ENCODE measurements at places on chromosomes 12 and 14. TPM values are rescaled to one million over a fixed set of nuclear protein-coding genes. Genes with fewer than 3 reads are reported as not detected.

DNA sequence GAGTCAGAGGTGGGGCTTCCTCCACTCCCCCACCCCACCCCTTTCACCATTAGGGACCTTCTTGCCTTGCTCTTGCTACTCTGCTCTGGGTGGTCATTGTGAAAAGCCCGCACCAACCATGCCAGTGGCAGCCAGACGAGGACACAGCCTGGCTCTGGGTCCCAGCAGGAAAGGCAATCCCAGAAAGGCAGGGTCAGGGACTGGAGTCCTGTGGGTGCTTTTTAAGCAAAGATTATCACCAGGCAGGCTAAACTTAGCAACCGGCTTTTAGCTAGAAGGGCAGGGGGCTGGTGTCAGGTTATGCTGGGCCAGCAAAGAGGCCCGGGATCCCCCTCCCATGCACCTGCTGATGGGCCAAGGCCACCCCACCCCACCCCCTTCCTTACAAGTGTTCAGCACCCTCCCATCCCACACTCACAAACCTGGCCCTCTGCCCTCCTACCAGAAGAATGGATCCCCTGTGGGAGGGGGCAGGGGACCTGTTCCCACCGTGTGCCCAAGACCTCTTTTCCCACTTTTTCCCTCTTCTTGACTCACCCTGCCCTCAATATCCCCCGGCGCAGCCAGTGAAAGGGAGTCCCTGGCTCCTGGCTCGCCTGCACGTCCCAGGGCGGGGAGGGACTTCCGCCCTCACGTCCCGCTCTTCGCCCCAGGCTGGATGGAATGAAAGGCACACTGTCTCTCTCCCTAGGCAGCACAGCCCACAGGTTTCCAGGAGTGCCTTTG lies 1.2 kb upstream of the GAPDH start:
- DNase-seq = peak; percentile 54

DNA sequence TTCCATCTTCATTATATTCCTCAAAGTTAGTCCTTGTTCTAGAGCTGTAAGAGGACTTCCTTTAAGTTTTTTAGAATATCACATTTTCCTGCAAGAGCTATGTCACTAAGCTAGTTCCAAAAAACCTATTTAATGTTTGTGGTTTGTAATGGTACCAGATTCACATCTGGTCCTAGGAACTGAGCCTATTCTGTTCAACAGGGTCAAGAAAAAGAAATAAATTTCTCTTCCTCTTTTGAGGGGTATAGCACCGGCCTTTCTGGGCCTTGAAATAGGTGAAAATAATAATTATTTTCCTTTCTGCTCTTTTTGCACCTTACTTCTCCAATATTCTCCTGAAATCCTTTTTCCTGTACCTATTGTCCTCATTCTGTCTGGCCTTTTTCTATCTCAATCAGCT lies 3.6 kb upstream of the STXBP6 start:
- no peak for DNase-seq

DNA sequence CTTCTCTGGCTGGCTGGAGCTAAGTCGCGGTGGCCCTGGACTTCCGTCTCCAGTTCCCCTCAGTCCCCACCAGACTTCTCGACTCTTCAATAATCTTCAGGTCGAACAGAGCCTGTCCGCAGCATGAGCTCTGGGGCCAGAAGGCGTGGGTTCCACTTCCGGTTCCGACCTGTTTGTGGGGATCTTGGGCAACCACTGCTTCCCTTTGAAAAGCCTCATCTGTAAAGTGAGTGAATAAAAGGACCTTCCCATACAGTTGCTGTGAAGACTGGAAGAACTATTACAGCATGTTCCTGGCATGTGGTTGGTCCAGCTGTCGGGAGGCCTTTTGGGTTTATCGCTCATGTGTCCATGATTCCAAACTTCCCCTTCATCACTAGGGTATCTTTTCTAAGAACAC lies 19.4 kb downstream of the ADGRD1 start:
- no peak for DNase-seq

GRCh38 chr12:107079172-107080011 lies 14.0 kb downstream of the CRY1 start:
- peak; percentile 57 for DNase-seq

- peak; percentile 21 for DNase-seq
These were observed 137.0 kb downstream of the SLC25A21 start for GRCh38 chr14:37035401-37035800.

DNA sequence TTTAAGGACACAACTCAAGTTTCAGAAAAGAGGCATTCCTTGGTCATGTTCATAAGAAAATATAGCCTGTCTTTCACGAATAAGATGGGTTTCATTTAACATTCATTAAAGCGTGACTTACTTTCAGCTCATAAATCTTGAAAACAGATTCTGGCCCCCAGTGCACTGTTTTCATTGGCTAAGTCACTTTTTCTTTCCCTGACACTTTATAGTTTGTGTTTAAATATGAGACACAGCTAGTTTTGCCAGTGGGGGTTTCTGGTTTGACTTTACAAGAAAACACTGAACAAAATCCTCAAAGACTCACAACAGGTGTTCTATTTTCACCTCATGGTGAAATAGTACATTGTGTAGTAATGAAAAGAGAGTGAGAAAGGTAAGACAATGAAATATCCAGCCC lies 65.9 kb downstream of the PHLDA1 start:
- no peak for DNase-seq

DNA sequence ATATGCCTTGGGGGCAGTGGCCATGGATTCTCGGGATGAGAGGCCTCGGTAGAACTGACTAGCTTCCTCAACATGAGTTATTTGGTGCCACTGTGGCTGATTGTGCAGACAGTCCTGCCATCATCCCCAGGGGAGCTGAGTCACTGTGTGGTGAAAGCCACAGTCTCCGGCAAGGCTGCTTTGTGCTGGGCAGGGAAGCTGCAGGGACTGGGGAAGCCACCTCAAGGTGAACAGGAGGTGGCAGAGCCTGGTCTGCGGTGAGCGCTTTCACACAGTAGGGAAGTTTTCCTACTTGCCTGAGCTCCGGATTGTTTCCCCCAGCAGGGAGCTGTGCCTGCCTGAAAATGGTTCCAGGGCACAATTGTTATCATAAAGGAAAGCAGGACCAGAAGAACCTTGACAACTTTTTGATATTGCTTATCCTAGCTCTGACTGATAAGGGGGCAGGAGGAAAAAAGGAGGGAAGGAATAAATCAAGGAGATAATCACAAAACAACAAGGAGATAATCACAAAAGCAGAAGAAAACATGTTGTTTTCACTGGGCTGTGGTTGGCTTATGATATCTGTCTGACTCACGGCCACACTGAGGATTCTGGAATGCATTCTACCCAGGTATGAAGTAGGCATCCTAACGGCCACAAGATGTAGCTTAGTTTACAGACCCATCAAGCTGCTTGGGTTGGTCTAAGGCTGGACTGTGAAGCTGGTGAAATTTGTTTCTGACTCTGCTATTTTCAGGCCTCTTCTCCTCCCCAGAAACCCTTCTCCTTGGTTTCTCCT lies 32.2 kb upstream of the GNG2 start:
- no peak for DNase-seq

- DNase-seq = no peak
These were observed 4.5 kb upstream of the HDAC7 start for GRCh38 chr12:47824198-47824597.

DNA sequence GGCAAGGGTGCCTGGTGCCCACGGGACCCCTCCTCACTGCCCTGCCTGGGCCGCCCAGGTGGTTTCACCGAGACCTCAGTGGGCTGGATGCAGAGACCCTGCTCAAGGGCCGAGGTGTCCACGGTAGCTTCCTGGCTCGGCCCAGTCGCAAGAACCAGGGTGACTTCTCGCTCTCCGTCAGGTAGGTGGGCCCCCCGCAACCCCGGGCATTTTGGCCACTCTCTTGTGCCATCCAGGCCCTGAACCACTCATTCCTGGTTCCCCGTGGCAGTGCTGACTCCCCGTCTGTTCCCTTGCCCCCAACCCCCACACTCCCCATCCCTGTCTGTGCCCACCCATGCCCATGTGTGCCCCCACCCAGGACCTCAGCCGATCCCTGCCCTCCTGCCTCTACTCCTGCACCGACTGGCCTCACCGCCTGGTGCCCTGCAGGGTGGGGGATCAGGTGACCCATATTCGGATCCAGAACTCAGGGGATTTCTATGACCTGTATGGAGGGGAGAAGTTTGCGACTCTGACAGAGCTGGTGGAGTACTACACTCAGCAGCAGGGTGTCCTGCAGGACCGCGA lies 480 bp downstream of the PTPN6 start:
- no peak for DNase-seq

DNA sequence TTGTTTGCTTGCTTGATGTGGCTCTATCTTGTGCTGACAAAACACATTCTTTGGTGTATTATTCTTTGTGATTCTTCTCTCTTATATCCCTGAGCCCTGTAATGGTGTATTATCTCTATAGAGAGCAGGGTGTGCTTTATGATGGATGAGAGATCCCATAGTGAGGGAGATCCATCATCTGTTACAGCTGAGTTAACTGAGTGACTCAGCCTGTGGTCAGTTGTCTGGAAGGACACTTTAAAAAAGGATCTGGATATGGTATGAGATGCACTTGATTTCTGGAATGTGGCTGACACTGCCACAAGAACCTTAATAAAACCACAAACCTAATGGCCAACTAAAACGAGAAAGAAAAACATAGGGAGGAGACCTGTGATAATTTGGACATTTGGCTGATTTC lies 461.4 kb upstream of the SYT1 start:
- DNase-seq = no peak

DNA sequence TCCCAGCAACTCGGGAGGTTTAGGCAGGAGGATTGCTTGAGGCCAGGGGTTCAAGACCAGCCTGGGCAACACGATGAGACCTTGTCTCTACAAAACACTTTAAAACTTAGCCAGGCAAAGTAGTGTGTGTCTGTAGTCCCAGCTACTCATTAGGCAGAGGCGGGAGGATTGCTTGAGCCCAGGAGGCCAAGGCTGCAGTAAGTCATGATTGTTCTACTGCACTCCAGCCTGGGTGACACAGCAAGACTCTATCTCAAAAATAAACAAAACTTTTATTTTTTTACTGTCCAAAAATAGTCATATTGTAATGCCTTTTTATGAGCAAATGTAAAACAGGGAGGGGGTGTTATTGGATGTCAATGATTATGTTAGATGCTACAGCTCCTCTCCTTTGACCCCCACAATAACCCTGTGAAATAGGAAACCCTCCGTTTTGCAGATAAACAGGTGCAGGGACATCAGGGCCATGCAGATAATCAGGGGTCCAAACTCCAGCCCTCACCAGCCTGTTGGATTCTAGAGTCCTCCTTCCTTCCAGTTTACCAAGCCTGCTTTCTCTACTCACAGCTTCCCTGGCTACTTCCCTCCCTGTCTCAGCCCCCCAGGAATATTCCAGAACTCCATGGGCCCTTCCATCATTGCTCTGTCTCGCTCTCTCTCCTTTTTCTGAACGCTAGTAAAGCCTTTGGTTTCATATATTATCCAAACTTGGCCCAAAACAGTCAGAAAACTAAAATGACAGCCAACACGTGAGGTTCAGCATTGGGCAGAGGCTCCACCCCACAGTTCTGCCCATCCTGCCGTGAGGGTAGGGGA lies 5.9 kb upstream of the FBLN5 start:
- no peak for DNase-seq

DNA sequence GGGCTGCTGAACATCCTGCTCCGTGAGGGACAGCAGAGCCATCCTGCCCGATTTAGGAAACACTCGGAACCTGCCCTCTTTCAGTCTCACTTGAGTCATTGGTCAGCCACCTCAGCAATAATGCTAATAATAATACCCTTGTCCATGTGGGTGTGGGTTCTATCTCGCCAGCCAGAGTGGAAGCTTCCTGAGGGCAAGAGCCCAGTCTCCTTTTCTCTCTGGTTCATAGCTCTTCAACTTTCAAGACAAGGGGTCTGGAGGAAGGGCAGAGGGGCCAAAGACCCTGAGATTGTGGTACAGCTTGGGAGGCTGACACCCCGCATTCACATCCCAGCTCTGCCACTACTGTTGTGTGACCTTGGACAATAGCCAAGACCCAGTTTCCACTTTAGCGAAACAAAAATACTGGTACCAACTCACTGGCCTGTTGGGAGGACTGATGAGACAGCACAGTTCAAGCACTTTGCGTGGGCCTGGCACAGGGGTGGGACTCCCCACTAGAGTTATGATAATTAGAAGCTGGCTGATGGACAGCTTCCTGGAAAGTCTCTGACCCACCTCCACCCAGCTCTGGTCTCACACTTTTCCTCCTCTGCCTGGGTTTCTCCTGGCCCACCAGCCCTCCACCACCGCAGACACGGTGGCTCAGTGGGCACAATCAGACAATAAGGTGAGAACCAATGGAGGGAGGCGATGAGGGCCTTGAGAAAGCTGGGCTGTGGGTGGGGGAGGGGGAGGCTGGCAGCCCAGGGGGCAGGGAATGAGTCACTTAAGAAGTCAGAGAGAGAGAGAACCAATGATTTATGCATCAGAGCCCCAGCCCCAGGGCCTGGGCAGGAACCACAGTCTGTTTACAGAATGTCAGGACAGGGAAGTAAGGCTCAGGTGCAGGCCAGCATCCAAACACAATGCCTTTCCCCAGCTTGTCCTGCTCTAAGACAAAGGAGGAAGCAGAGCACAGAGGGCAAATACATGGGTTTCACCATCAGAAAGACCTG lies 9.6 kb downstream of the FAIM2 start:
- DNase-seq = peak; percentile 55

- DNase-seq = no peak
These were observed 19.5 kb downstream of the GPR68 start for GRCh38 chr14:91225025-91225424.

DNA sequence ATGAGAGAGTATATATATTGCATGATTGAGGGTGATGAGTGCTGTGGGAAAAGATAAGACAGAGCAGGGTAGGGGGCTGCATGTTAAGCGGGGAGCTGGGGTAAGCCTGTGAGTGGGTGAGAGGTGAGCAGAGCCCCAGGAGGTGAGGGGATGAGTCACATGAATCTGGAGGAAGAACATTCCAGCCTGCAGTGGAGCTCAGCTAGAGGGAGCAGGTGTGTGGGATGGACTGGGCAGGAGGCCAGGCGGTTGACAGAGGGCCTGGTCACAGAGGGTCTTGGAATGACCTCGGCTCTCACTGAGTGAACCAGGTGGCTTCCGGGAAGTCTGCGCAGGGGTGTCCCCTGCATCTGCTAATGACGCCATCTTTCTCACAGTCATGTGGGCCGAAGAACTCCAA lies 44.4 kb downstream of the GIT2 start:
- DNase-seq = peak; percentile 54

- DNase-seq = no peak
These were observed 30.5 kb upstream of the PLEKHG3 start for GRCh38 chr14:64673748-64674147.

GRCh38 chr12:2218706-2219105 lies 165.9 kb downstream of the CACNA1C start:
- DNase-seq = no peak

DNA sequence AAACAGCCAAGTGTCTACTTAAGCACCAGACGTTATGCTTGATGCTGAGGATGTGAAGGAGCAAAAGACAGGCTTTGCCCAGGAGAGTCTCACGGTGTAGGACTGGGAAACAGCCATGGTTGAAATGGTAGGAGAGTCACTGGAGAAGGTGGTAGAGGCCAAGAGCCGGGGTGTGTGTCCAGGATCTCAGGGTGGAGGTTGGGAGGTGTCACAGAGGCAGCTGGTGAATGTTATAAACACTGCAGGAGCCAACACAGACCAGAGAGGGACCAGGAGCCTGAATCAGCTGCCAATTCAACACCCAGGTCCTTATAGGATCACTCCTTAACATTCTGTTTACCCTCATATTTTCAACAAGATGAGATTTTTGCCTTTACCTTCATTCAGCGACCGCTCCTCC lies 7.5 kb downstream of the NID2 start:
- no peak for DNase-seq

NKX2-8 gene
- total RNA-seq = not detected

KCNK13 gene
- 0.05 TPM for total RNA-seq

MYH6 gene
- total RNA-seq = not detected

TRIP11 gene
- total RNA-seq = 73.1 TPM

CNOT2 gene
- 179 TPM for total RNA-seq

ALG10B gene
- 4.1 TPM for total RNA-seq

ETFBKMT gene
- total RNA-seq = 3.2 TPM

SLC35F4 gene
- not detected for total RNA-seq

RND1 gene
- total RNA-seq = 3.4 TPM

All from dermis blood vessel endothelial cell (primary cell).